ENCODE measurements at places on chromosomes 7 and 10. TPM values are rescaled to one million over a fixed set of nuclear protein-coding genes. Genes with fewer than 3 reads are reported as not detected.

The ITPRID1 gene
- total RNA-seq = 0.05 TPM

GRCh38 chr7:155804897-155805825, 7.1 kb downstream of the SHH start:
- DNase-seq = no peak

DNA sequence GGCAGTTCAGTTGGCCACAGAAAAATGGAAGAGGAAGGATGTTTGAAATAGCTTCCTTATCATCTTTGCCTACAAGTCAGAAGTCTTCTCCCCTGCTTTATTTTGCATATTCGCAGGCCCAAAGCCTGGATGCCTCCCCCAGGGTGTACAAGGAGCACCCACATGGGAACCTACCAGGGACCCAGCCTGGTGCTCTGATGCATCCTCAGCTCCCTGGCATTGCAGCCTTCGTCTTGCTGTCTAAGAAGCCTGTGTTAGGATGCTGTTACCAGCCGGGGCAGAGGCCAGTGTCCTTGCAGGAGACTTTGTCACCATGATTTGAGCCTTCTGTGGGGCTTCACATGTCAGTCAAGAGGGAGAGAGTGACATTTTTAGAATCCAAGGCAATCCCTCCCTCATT, 27.0 kb upstream of the GPR26 start:
- no peak for DNase-seq

DNA sequence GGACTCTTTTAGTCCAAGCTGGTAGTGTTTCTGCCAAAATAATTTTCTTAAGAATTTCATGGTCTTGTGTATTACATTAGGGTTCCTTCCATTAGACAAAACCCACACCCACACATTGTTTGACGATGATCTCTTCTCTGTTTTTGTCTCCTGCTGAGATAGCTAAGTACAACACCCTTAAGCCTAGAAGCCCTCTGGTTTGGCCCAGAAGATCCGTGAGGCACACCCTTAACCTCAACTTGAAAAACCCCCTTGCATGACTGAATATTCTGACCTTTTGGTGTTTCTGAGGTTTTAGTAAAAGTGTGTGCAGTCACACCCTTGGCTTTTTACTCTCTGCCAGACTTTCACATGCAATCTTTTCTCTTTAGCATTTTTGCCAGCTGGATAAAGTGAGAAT, 29.3 kb upstream of the ERCC6 start:
- no peak for DNase-seq

DNA sequence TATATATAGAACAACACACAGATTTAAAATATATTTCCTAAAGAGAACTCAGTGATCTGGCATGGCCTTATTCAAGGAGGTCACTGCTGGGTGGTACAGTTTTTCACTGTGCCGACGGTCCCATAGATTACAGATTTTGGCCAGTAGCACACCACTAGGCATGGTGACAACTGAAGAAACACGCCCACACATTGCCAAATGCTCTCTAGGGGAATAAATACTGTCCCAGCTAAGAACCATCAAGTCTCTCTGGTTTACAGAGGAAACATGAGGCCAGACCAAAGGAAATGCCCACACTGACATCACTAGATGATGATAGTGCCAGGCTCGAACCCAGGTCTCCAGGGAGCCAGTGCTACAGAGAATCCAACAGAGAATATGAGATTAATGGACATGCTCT, 316.8 kb downstream of the ELMO1 start:
- no peak for DNase-seq

GRCh38 chr10:121608469-121609190, 10.4 kb upstream of the FGFR2 start:
- DNase-seq = no peak

DNA sequence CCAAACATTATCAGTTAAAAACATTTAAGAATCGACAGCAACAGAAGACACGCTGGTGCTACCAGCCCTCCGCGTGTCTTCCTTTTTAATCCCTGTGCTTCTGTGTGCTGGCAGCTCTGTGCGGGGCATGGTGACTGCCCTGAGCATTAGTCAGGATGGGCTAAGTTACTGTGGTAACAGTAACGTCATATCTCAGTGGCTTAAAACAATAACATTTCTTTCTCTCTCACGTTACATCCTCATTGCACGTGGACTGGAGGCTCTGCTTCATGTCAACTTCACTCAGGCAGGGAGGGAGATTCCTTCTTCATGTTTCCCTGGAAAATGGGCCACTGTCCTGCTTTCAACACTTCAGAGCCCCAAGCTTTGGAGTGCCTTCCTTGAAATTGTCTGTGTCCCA, 378.5 kb downstream of the CCSER2 start:
- no peak for DNase-seq

- no peak for DNase-seq
Observed at GRCh38 chr7:20560325-20561180, 54.9 kb upstream of the ABCB5 start.

GRCh38 chr10:93465806-93466675, 16.1 kb downstream of the MYOF start:
- no peak for DNase-seq

GRCh38 chr10:70323697-70324338, 40.0 kb upstream of the NPFFR1 start:
- DNase-seq = no peak

- DNase-seq = no peak
Observed at GRCh38 chr10:127695431-127695830, 41.6 kb upstream of the FOXI2 start.

DNA sequence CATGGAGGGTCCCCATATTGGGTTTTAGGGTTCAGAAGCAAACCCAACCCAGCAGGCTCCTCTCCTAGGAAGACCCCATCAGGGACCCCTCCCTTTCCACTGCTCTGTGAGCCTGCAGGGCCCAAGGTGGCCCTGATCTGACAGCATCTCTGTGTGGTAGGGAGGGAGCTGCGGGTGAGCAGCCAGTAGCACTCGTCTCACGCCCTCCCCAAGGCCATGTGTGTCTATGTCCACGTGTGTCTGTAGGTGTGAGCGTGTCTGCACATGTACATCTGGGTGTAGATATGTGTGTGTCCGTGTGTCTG, 103.5 kb upstream of the FAM20C start:
- no peak for DNase-seq

DNA sequence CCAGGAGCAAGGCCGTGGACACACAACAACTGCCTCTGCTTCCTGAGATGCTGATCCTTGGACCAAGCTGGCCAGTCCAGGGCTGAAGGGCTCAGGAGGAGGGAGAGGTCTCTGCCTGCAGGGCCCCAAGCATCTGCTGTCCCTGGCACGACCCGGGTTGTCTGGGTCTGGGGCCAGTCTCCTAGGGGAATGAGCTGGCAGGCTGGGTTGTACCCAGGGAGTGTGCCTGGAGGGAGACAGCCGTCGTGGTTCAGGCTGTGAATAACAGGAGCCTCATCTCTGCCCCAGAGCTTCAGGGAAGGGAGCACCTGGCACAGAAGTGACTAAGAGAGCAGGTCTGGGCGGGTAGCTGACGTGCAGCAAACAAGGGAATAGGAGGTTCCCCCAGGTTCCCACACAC, 17.9 kb upstream of the SERPINE1 start:
- DNase-seq = no peak

All from thymus (tissue), 14 donors.